H54 (cell line): ENCODE measurements at places on chromosomes 12 and 14.
A peak's percentile ranks its signal among the peaks of the same experiment; 100 is the strongest.

GRCh38 chr12:53006810-53007309 is 604 bp downstream of the EIF4B start:
- peak; percentile 56 for DNase-seq

DNA sequence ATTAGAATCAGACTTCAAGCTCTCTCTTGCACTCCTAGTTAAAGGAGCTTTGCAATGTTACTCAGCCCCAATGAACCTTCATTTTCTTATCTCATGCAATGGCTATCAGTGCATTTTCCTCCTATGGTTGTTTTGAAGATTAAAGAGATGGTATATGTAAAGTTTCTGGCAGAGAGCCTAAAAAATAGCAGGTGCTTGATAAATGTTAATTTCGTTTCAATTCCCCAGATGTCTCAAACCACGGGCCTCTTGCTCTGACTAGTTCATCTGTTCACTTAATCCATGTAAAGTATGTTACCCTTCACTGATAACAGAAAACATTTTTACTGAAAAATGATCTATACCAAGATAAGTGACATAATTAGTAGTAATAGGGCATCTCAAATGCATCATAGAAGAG is 735.4 kb upstream of the USP15 start:
- no peak for DNase-seq

DNA sequence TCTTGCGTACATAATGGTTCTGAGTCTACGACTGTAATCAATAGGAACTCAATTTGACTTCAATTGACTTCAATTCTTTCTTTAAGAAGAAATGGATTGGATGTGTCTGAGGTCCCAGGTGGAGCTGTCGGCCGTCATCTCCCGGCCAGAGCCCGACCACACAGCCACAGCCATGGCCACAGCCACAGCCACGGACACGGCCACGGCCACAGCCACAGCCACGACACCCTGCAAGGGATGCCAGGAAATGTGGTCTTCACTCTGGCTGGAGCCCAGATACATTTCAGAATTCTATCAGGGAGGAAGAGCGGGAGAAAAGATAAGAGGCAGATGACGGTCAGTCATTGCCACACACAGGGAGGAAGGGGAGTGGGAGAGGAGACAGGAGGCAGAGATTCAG is 58.9 kb downstream of the GALNT9 start:
- no peak for DNase-seq

- DNase-seq, result no peak
These were observed 53.6 kb upstream of the SRSF5 start for GRCh38 chr14:69713209-69713781.

DNA sequence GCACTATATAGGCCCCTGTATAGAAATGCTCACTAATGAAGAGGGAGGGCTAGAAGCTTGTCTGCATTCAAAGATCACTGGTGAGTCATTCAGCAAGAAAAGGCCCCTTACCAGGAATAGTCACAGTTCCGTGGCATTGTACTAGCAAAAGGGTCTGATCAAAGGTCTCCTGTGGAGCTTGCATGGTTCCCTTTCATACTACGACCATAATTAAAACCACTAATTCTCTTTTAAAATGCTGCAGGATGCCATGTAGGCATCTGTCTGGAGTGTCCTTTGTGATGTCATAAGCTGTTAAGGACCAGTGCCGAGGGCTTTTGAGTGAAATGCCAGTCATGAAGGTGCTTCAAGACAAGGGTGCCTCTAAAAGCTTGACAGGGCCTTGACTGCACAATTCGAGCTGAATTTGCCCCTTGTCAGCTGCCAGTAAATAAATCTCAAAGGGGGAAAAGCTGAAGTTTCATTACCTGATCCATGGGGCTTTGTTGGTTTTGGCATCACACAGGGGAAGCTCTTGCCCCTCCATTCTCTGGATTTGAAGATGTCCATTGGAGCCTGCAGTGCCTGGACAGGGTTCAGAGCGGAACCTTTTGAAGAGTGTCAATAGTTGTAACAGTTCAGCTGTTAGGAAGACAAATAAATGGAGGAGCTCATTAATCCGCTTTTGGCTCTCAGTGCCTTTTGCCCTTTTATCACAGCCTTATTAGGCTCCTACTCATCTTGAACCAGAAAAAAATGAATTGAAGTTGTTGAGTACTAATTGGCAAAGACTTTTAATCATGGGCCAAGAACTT is 69.1 kb downstream of the TMEM260 start:
- no peak for DNase-seq

- no peak for DNase-seq
These were observed 24.7 kb downstream of the TMEM63C start for GRCh38 chr14:77206261-77206824.

- DNase-seq, result no peak
These were observed 31.0 kb upstream of the GALNT9 start for GRCh38 chr12:132360410-132360809.

GRCh38 chr14:45868863-45869262 is 615.9 kb upstream of the MIS18BP1 start:
- DNase-seq, result no peak

DNA sequence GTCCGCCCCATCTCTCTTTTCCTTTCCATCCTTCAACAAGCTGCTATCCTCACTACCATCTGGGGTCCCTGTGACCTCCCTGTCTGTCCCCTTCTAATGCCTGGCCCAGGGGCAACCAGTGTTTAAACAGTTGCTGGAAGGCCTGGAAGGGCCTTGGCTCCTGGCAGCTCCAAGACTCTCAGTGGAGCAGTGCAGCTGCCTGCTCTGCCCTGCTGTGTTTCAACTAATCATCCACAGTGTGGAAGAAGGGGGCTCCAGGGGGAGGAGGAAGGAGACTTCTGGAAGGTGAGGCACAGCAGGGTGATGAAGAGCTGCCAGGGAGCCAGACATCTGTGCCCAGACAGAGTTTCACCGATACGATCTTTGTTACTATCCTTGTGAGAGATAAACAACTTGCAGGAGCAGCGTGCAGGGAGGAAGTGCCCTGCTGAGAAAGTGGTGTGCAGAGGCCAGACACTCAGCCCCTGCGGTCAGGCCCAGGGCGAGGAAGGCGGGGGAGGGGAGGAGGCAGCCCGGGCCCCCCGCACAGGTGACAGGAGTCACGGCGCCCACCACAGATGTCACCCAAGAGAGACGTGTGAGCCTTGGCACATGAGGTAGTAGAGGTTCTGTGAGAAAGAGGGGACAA is 1061.8 kb downstream of the BCL11B start:
- DNase-seq, result no peak

DNA sequence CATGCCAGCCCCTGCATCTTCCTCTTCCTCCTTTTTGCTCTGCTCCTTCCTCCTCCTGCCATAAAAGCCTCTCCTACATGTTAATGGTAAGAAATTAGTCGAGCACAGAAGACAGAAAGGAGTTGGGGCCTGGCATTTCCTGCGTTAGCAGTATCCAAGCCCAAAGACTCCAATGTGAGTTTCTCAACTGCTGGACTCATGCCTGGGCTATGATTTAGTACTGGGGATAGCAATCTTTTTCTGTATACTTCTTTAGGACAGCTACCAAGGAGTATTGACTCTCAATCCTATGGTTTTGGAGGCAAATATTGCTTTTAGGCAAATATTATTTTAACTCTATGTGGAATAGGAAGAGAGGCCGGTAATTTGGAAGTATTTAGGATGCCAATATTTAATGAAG is 18.0 kb upstream of the SLC38A4 start:
- DNase-seq, result no peak

DNA sequence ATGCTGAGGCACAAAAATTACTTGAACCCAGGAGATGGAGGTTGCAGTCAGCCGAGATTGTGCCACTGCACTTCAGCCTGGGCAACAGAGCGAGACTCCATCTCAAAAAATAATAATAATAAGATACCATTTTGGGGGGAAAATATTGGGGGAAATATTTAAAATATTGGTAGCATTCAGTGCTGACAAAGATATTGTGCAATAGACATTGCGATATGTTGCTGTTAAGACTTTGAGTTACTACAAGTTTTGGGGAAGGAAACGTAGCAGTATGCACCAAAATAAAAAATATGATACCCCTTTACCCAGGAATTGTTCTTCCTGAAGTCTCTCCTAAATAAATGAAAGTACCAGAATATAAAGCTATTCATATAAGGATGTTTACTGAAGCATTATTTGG is 37.7 kb upstream of the MYBPC1 start:
- DNase-seq, result no peak

DNA sequence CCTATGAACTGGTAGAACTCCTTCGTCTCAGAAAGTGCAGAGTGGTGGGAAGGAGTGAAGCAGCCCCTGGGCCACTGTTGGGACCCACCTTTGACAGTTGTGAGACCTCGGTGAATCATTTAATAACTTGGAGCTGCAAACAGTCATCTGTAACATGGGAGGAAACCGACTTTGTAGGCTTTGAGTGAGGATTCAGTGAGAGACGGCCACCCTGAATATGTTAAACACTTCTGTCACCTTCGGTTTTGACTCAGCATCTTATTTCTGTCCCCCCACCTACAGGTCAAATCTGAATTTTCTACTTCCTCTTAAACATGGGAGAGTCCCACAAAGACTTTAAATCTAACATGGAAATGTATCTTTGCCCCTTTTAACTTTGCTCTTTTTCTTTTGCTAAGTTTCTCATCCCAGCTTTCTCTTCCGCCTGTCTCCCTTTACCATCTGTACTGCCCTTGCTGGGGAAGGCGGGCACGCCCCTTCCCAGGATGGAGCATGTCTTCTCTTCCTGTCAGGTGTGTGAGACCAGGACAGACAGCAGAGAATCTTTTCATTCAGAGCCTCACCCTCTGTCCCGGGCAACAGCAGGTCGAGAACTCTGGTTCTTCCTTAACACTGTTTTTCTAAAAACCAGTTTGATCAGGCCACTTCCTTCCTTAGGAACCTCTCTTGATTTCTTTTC is 37.1 kb downstream of the ZC3H14 start:
- no peak for DNase-seq

GRCh38 chr12:6863033-6863432 is 4.3 kb upstream of the TPI1 start:
- no peak for DNase-seq

GRCh38 chr12:30251546-30251945 is 444.1 kb downstream of the IPO8 start:
- DNase-seq, result no peak

DNA sequence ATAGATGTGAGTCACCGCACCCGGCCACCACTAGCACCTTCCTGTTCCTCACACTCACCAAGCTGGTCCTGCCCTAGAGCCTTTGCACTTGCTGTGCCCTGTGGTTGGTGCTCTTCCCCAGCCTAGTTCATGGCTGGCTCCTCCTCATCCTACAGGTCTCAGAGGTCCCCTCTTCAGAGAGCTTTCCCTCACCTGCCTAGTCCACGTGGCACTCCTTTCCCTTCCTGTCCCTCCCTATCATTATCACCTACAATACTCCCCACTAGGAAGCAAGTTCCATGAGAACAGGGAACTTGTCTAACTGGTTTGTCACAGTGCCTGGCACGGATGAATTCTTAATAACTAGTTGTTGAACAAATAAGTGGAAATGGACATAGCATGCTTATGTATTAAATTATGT is 24.0 kb upstream of the TMED10 start:
- DNase-seq, result no peak

- no peak for DNase-seq
These were observed 79.5 kb downstream of the SINHCAF start for GRCh38 chr12:31246470-31246850.

GRCh38 chr14:97277711-97278110 is 480.5 kb downstream of the VRK1 start:
- DNase-seq, result no peak

- no peak for DNase-seq
These were observed 371.2 kb downstream of the DIO2 start for GRCh38 chr14:79840103-79840502.

DNA sequence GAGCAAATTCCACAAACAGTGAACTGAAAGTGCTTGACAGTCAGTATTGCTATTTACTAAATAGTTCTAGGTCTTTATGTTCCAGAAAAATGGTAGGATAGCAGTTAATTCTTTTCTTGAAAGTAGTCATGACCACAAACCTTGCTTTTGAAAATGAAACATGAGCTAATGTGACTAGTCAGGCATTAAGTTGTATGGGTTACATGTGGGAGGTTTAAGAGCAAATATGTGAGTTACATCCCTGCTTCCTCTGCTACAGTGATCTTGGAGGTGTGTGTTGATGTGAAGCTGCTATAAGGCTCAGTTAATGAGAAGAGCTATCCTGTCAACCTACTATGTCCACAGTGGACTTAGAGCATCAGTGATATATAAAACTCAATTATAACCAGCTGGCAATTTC is 741.6 kb downstream of the FSCB start:
- no peak for DNase-seq

GRCh38 chr14:29740491-29740890 is 187.2 kb downstream of the PRKD1 start:
- DNase-seq, result no peak

GRCh38 chr14:92494512-92494911 is 19.1 kb upstream of the RIN3 start:
- DNase-seq, result no peak

DNA sequence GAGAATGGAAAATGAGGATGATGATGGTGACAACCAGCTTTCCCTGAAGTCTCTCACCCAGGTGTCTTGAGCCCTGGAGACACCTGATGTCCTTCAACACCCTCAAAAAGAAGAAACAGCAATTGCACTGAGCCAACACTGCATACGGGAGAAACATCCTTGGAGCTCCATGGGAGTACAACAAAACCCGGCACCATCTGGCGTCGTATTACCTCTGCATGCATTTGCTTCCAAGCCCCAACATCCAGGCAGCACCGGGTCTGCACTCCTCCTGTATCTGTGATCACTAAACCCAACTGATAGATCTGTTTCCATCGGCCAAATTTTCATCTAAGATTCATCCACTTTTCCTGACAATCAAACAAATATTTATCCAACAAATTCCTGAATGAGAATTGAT is 249.9 kb downstream of the DPF3 start:
- no peak for DNase-seq

GRCh38 chr12:29145372-29146170 is 3.5 kb upstream of the FAR2 start:
- no peak for DNase-seq
